Vein endothelial cell (primary cell): ENCODE measurements at places on chromosomes 16 and 17. TPM values are rescaled to one million over a fixed set of nuclear protein-coding genes. Genes with fewer than 3 reads are reported as not detected.

The IRX5 gene
- 1.4 and 3.9 TPM in 2 replicates for total RNA-seq

The JMJD6 gene
- total RNA-seq: 14.0 and 19.0 TPM in 2 replicates

The ALOX12 gene
- not detected in 2 replicates for total RNA-seq

The SLC22A31 gene
- not detected in 2 replicates for total RNA-seq

The QPRT gene
- total RNA-seq: 0.10 TPM in 1 of 2 replicates, not detected in the other

The CHD9NB gene
- 0.38 and 0.65 TPM in 2 replicates for total RNA-seq

The PLLP gene
- total RNA-seq: 8.4 and 10.1 TPM in 2 replicates

The RIPOR1 gene
- 57.8 and 62.6 TPM in 2 replicates for total RNA-seq

The ITPRIPL2 gene
- total RNA-seq: 40.8 and 49.3 TPM in 2 replicates

The PLXDC1 gene
- total RNA-seq: not detected in 2 replicates

The NLRC3 gene
- total RNA-seq: 1.9 and 2.6 TPM in 2 replicates

The RARA gene
- 26.5 and 43.8 TPM in 2 replicates for total RNA-seq

The ZFPM1 gene
- total RNA-seq: 2.2 and 3.3 TPM in 2 replicates

The TBC1D3K gene
- not detected in 2 replicates for total RNA-seq

The OTOP2 gene
- not detected in 2 replicates for total RNA-seq

The ZC3H18 gene
- total RNA-seq: 15.7 and 16.3 TPM in 2 replicates

The GUCY2D gene
- not detected in 2 replicates for total RNA-seq

The C17orf58 gene
- 16.5 and 25.5 TPM in 2 replicates for total RNA-seq

The PITPNC1 gene
- 6.9 and 10.6 TPM in 2 replicates for total RNA-seq

The MYH13 gene
- total RNA-seq: not detected in 2 replicates

The SCARF1 gene
- total RNA-seq: 141 and 152 TPM in 2 replicates

The CHTF8 gene
- total RNA-seq: 126 and 131 TPM in 2 replicates

The SLC7A5 gene
- 15.7 and 27.1 TPM in 2 replicates for total RNA-seq

The HES7 gene
- total RNA-seq: 0.19 and 0.33 TPM in 2 replicates

The PABPN1L gene
- total RNA-seq: not detected in 2 replicates

The TMEM238L gene
- total RNA-seq: not detected in 2 replicates

The GP1BA gene
- not detected in 2 replicates for total RNA-seq

The MAPT gene
- under 0.01 TPM in 2 replicates for total RNA-seq

The ASPHD1 gene
- total RNA-seq: 0.33 and 0.48 TPM in 2 replicates

The MRM3 gene
- 20.9 and 22.9 TPM in 2 replicates for total RNA-seq

The IKZF3 gene
- total RNA-seq: not detected in 2 replicates

The UNK gene
- 17.9 and 19.6 TPM in 2 replicates for total RNA-seq

The LPCAT2 gene
- total RNA-seq: 46.7 and 60.0 TPM in 2 replicates

The WRAP53 gene
- total RNA-seq: 11.8 and 13.5 TPM in 2 replicates

The SARM1 gene
- 4.2 and 6.2 TPM in 2 replicates for total RNA-seq

The YBX2 gene
- total RNA-seq: 2.3 TPM in 1 of 2 replicates, not detected in the other

The CA5A gene
- not detected in 2 replicates for total RNA-seq

The IRF8 gene
- under 0.01 and 0.10 TPM in 2 replicates for total RNA-seq

The NPIPB4 gene
- total RNA-seq: 34.2 and 72.8 TPM in 2 replicates

The CDH11 gene
- 73.2 and 75.1 TPM in 2 replicates for total RNA-seq

The KCNJ18 gene
- total RNA-seq: not detected in 2 replicates

The OR4D1 gene
- not detected in 2 replicates for total RNA-seq

The PRR35 gene
- total RNA-seq: not detected in 2 replicates

The SLFN12L gene
- total RNA-seq: not detected in 2 replicates

The MARVELD3 gene
- under 0.01 TPM in 1 of 2 replicates, not detected in the other for total RNA-seq

The SMIM22 gene
- total RNA-seq: not detected in 2 replicates
